ENCODE measurements at places on chromosomes 11 and 22. TPM values are rescaled to one million over a fixed set of nuclear protein-coding genes. Genes with fewer than 3 reads are reported as not detected.

The DCHS1 gene
- 42.3 TPM for total RNA-seq

The GPR152 gene
- not detected for total RNA-seq

The UBQLNL gene
- 0.32 TPM for total RNA-seq

The OR5P2 gene
- total RNA-seq: not detected

The HMGXB4 gene
- total RNA-seq: 20.4 TPM

The FXYD6 gene
- total RNA-seq: not detected

The NARS2 gene
- total RNA-seq: 12.5 TPM

The AGBL2 gene
- total RNA-seq: 1.3 TPM

The HTR3A gene
- total RNA-seq: not detected

The SHANK3 gene
- total RNA-seq: 0.85 TPM

The CACNA1I gene
- under 0.01 TPM for total RNA-seq

The TBX10 gene
- total RNA-seq: not detected

The GAB4 gene
- not detected for total RNA-seq

The SMIM38 gene
- 0.65 TPM for total RNA-seq

The GSTP1 gene
- total RNA-seq: 399 TPM

The SLC7A4 gene
- total RNA-seq: 11.5 TPM

The DGAT2 gene
- 0.81 TPM for total RNA-seq

The TENM4 gene
- 2.6 TPM for total RNA-seq

The HPX gene
- total RNA-seq: 2.1 TPM

The PNPLA2 gene
- total RNA-seq: 29.4 TPM

The SYT12 gene
- total RNA-seq: under 0.01 TPM

The ST14 gene
- total RNA-seq: 0.49 TPM

The OR51E2 gene
- total RNA-seq: not detected

The LRP5 gene
- 62.8 TPM for total RNA-seq

The PGR gene
- 3.6 TPM for total RNA-seq

The SLC22A12 gene
- not detected for total RNA-seq

The FAT3 gene
- 1.1 TPM for total RNA-seq
